ENCODE measurements at places on chromosomes 11 and 22.

- no peak for DNase-seq
Observed at GRCh38 chr11:117444711-117445658, 117.3 kb downstream of the CEP164 start.

GRCh38 chr11:33935461-33936456 lies 43.9 kb upstream of the LMO2 start:
- DNase-seq = no peak

GRCh38 chr11:105867742-105868141 lies 154.3 kb downstream of the MSANTD4 start:
- DNase-seq = no peak

- no peak for DNase-seq
Observed at GRCh38 chr11:83827940-83828554, 541.9 kb upstream of the CCDC90B start.

DNA sequence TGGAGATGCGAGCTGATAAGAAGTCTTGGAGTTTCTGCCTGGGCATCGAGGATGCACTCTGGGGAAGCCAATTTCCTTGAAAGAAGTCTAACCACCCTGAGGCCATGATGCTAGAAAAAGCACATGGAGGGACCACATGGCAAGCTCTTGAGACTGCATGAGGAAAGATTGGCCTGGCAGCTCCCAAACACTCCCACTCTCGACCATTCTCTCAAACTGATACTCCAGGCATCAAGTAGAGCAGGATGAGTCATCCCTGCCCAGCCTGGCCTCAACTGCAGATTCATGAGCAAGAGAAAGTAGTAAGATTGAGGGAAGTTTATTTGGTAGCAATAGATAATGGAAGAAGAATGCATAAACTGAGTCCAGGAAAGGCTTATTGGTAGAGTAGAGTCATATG lies 194.3 kb downstream of the KIF18A start:
- no peak for DNase-seq

- no peak for DNase-seq
Observed at GRCh38 chr11:67498544-67498972, 6.6 kb downstream of the PITPNM1 start.

- no peak for DNase-seq
Observed at GRCh38 chr11:68371171-68372041, 59.0 kb downstream of the LRP5 start.

GRCh38 chr11:134691985-134692384 lies 279.9 kb upstream of the B3GAT1 start:
- DNase-seq = no peak

DNA sequence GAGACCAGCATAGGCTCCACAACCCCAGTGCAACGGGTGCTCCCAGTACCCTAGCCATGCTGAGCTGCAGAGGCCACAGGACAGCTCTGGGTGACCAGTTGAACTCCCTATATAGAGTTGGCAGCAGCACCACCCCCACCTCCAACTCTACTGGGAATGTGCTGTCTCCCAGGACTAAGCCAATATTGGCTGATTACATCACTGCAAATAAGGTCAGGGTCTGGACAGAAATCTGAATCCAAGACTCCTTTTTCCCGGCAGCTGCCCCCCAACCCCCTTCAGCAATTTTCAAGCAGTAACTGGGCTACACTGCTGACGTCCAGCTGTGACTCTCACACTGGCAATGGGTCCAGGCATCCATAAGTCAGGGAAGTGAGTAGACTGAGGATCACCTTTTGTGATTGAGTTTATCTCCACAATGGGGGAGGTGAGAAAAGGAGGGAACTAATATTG lies at the start of gene HPX:
Gene HPX, minus strand, starts transcription at position 82 of the 453 bp plus-strand sequence. Its CDS starts 24 bp downstream, at position 58.
- no peak for DNase-seq

DNA sequence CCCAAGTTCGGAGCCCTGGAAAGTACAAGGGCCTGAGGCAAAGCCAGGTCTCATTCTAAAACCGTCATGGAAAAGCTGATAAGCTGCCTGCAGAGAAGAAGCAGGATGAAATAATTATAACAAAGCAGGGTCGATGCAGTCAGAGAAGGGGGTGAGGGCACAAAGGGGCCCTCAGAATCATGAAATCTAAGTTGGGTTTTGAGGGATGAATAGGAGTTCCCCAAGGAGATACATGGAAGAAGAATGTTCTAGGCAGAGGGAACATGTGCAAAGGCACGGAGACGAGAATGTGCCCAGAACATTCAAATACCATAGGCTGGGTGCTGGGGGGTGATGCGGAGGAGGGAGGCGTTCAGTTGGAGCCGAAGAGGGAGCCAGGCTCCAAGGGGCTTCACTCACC lies 25.0 kb downstream of the IGLL1 start:
- DNase-seq = no peak

- DNase-seq = no peak
Observed at GRCh38 chr11:69538854-69539253, 57.4 kb downstream of the LINC01488 start.

- no peak for DNase-seq
Observed at GRCh38 chr22:41752011-41752970, 48.2 kb upstream of the CCDC134 start.

GRCh38 chr11:134632347-134633119 lies 220.5 kb upstream of the B3GAT1 start:
- no peak for DNase-seq

DNA sequence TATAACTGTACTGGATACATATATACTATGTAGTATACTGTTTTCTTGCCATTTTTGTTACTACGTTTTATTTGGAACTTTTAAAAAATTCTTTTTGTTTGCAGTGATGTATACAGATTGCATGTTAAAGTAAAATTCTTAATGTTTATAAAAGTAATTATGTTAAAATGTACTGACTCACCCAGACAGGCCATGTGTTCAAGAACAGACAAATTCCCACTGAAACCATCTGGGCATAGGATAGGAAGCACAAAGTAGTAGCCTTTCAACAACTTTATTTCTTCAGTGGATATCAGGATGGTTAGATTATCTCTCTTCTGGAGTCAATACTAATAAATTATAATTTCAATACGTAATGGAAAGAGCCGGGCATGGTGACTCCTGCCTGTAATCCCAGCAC lies 19.8 kb downstream of the PRMT3 start:
- no peak for DNase-seq

GRCh38 chr11:15229069-15229468 lies 114.3 kb downstream of the INSC start:
- no peak for DNase-seq

Measured in activated CD4-positive, alpha-beta T cell treated with anti-CD3 and anti-CD28 coated beads, Interleukin-2, amount 50 U/mL, for 4 hours (primary cell).